ENCODE measurements at places on chromosomes 6 and 20.

GRCh38 chr20:62602550-62602949, 39.8 kb upstream of the SLCO4A1 start:
- peak; percentile 33 for DNase-seq

DNA sequence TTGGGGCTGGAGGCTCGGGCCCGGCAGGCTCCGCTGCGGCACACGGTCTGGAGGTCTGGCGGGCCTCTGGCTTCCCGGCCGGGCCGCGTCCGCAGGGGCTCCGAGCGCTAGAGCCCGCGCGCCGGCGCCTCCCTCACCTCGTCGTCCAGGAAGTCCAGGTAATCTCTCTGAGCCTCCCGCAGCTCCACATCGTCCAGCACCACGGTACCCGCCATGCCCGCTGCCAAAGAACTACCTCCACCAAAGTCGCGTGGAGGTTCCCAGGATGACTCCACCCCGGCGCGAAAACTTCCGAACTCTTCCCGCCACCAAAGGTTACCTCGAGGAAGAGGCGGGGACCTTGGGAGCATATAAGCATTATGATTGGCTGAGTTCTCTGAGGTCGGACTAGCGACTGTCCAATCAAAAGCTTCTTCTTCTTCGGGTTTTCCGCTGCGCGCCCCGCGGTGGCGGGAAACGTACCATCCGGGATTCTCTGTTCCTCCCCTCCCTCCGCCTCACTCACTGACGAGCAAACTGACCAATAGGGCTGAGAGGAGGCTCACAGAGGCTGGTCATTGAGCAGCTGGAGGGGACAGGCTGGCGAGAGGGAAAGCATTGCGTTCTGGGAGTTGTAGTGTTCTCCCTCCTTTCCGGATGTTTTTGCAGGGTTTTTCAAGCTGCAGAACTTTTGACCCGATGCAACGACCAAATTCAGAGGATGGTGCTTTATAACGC, at the start of gene MCM3:
TSS of gene MCM3 (minus strand) at position 283 of the 717 bp plus-strand sequence. CDS start at position 215, 68 bp downstream.
- peak; percentile 87 for DNase-seq

DNA sequence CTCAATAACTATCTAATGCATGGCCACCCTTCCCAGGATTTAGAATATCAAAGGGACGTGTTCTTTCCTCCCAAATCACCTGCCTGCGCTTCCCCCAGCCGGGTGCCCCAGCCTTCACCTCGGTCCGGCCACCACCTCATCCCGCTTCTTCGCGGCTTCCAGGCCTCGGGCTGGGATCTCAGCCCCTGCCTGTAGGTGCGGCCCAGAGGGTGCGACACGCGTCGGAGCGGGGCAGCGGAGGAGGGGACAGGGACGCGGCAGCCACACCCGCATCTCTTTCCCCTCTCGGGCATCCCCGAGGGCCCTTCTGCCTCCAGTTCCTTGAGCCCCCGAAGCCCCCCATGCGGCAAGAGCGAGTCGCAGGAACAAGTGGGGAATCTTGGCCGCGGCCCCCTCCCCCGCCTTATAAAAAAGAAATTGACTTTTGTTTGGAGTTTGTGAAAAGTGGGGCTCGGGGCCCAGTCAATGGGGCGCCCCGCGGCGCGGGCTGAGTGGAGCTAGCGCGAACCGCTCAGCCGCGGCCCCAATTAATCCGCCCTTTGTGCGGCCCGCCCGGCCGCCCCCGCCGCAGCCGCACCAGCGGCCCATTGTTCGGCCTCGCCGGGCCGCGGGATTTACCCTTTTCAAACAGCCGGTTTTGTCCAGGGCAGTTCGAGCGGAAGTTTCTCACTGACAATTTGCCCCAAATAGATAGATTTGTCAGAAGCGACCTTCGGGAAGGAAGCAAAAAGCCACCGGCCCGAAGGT, 8.4 kb upstream of the NR2E1 start:
- DNase-seq = no peak

GRCh38 chr6:44626616-44627015, 239.1 kb downstream of the CDC5L start:
- DNase-seq = no peak
